Stimulated activated CD4-positive, alpha-beta T cell treated with anti-CD3 and anti-CD28 coated beads, Interleukin-1b, Interleukin-23, amount 100 ng/mL, for 1 hour (primary cell): ENCODE measurements at places on chromosomes 5 and 9.

DNA sequence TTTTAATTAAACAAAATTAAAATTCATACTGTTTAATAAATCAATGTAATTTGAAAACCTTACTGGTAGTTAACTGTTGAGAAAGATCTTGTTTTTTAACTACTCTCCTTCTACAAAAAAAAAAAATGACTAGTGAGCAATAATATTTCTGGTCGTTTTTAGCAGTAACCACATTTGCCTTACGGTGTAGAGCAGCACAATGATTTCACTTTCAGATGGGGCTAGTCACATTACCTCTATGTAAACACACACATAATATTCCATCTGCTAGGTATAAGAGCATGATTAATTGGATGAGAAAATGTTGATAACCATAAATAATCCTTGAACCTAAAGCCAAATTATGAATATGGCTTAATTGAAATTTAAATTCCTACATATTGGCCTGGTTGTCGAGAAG lies 198.1 kb downstream of the CHSY3 start:
- DNase-seq: no peak

- DNase-seq: peak; percentile 50
These were observed 2.4 kb downstream of the SMARCA2 start for GRCh38 chr9:2017331-2018161.

DNA sequence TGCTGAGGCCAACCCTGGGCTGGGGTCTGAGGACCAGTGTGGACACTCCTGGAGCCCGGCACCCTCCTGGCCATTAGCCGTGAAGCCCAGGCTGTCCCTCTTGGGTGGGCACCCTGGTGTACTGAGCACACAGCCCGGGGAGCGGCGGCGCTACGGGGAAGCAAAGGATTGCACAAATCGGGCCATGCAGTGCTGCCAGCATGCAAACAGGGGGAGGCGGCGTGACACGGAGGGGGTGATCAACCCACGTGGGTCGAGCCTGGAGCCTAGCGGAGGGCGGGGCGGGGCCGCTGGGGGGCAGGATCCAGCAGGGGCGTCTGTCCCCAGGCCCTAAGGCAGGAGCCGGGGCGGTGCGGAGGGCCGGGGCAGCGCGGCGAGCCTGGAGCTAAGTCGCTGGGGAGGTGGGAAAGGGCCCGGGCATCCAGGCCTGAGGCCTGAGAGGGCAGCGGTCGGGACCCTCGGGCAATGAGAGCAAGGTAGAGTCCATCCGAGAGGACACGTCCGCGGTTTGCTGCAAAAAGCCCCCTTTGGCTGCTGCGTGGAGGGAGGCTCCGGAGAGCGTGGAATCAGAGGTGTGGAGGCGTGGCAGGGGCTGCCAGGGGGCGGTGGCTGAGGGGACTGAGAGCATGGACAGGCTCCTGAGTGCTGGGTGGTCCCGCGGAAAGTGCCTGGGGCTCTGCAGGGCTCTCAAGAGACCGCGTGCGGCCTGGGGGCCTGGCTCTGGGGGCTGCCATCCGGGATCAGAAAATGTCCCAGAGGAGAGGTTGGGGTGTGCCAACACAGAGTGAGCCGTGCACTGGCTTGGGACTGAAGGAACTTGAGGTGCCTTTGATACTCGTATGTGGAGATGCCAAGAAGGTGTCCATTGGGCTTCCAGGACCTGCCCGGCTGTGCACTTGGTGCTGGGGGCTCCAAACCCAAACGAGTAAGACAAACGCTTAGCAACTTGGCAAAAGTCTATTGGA lies 94.2 kb downstream of the BARX1 start:
- no peak for DNase-seq

DNA sequence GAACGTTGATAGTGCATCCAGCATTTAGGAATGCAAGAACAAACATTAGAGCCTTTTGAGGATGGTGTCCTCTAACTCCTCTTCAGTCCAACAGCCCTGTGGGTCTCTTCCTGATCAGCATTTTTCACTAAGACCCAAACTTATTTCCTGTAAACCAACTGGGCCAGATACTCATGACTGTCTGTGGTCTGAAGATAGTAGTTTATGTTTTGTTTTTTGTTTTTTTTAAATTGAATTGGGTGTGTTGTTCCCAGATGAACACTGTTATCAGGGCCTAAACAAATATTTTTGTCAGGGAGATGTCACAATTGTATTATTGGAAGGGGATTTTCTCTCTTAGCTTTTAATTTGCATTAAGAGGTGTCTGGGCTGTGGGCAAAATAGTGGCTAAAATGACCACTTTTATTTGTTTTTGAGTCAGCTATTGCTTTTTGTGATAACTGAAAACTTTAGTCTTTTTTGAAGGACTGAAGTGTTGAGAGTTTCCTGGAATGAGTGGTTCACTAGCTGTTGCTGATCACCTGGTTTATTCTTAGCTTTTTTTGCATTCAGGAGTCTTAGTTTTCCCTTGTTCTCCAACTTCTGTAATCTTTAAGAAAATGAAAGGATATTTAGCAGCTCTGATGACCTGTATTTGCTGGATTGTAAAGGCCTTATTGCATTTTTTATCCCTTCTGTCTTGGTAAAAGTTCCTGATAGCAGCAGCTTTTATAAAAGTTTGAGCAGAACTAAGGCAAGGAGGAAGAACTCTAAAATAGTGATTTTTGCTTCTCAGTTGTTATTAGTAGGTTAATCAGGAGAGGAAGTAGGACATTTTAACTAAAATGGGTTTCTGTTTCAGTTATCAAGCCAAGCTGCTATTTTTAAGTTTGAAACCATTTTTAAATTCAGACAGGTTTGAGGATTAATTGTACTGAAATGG lies 5.5 kb downstream of the MAN2A1 start:
- DNase-seq: no peak

DNA sequence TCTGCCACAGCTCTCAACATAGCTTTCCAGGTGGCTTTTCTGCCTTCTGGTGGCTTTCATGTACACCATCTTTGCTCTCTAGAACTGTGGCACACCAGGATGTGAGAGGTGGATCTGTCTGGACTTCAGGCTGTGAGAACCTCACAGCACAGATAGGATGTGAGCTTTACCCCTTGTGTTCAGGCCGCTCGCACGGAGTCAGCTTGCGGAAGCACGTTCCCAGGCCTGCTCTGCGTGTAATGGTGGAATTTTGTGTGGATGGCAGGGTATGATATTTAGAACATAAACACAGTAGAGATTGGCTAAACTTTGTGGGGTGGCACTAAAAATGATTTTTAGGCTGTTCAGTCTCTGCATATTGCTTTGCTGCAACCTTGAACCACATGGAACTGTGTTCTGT lies 250.5 kb downstream of the FANCC start:
- no peak for DNase-seq

DNA sequence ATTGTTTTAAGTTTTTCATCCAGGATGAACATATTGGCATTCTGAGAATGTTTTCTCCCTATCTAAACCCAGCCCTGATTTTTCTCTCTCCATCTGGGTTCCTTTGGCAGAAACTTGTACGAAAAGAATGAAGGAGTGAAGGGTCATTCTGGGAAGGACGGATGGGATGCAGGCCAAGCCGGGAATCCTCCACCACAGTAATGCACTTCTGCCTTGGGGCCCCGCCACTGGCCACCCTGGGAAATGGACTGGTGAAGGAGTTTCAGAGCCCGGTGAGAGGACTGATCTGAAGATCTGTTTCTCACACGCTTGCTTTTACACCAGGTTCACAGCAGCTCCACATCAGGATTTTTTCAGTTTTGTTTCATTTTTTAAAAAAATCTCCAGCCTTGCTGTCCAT lies 554.8 kb downstream of the BNC2 start:
- DNase-seq: no peak

GRCh38 chr5:137619191-137619870 lies 116.6 kb downstream of the KLHL3 start:
- no peak for DNase-seq

- no peak for DNase-seq
These were observed 53.1 kb downstream of the COL5A1 start for GRCh38 chr9:134694714-134695113.

DNA sequence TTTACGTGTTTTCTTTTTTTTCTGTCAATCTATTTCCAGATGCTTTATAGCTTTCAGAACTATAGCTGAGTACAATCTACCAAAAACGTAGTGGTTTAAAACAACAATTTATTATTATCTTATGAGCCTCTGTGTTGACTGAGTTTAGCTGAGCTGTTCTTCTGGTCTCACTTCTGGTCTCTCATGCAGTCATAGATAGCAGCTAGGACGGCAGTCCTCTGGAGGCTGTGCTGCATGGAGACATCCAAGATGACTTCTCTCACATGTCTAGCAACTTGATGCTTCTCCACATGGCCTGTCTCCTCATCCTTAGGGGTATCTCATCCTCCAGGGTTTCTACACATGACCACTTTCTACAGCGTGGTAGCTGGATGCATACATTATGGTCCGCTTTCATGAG lies 22.0 kb upstream of the RAD23B start:
- no peak for DNase-seq

DNA sequence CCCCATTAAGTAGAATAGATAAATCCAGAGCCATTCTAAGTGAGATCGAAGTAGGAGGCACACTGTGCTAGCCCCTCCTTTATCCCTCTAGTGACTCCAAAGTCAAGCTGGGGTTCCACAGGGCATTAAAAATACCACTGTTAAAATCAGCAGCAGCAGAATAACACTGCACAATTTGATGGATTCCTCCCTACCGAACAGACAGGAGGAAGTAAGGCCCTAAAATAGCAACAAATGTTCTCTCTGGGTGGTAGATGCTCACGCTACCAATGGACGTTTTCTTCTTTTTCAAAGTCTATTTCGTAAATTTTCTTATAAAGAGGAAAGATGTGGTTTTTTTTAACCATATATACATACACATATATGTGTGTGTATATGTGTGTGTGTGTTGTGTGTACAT lies 54.4 kb downstream of the FBXW11 start:
- no peak for DNase-seq

DNA sequence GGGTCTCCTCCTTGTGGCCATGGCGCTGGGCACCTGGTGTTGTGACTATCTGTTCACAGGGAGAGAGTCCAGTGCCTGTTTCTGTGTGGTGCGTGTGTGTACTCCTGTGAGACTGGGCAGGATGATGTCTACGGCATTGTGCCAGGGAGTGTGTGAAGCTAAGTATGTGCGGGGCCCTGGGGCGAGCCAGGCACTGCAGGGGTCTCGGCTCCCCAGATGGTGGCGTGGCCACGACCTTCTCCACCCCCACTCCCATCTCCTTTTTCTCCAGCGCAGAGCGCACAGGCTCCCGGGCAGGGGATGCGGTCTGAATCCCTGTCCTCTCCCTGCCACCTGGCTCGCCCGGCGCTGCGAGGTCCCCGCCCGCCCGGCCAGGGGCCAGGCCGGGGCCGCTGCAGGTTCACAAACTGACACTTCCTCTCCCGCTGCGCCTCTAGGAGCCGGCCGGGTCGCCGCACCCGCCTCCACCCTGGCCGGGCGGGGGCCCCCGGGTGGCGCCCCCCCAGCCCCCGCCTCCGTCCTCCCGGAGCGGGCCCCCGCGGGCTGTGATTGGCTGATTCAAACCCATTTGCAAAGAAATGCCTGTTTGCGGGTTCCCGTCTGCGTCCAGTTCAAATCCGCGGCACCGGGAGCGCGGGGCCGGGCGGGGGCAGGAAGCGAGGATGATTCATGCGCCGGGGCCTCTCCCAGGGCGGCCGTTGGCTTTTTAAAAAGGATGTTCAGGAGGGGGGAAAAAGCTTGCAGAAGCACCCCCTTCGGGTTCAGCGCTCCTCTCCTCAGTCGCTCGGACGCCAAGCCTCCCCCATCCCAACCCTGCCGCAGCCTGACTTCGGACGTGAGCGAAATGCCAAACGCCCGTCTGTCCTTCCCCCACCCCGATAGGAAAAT lies 790 bp downstream of the PHF19 start:
- DNase-seq: no peak

GRCh38 chr5:10479154-10479721 lies 37.6 kb downstream of the ROPN1L start:
- DNase-seq: no peak

GRCh38 chr5:61504143-61504770 lies 172.2 kb downstream of the ZSWIM6 start:
- no peak for DNase-seq

DNA sequence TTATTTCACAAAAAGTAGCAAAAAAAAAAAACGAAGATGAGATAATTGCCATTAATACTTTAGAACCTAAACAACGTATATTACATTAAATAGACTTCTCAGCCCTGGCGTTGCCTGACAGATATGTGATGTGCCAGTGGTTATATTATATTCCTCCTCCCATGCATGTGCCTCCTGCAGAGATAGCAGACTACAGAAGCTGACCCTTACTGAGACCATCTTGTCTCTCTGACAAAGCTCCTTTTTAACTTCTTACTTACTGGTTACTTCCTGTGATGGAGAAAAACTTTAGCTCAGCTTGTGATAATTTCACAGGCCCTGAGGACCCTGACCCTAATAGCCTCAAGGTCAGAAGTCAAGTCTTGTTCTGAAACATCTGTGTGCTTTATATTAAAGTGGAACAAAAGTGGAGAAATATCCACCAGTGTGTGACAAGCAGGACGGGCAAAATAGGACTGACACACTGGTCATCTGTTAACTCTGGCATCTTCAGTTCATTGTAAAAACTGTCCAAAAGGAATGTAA lies 80.6 kb upstream of the POU5F2 start:
- DNase-seq: no peak

DNA sequence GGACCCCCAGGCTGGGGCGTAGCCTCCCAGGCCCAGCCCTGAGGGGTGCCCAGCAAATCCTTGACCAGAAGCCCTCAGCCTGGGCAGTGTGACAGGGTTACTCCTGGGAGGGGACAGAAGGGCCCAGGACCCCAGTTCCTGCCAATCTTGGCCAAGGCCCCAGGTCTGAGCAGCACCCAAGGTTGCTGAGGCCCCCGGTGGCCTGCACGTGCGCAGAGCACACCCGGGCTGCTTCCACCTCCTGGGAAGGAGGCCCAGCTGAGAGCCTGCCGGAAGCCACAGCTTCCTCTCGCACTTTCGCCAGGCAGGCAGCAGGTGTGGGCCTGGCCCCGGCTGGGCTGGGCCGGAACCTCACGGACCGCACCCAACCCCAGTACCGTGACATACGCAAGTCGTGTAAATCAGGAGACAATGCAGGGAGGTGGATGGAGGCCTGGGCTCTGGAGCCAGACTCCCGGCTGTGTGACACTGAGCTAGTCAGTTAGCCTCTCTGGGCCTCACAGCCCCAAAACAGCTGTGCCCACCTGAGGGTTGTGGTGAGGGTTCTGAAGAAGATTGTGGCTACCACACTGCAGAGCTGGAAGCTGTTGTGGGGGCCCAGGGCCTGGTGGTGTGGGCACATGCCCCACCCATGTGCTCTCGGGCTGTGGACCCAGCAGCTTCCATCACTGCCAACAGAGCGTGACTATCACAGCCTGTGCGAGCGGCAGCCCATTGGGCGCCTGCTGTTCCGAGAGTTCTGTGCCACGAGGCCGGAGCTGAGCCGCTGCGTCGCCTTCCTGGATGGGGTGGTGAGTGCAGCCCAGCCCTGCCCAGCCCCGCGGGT lies 5.1 kb downstream of the GRK6 start:
- DNase-seq: no peak
